NCI-H2029 (cell line): ENCODE measurements at places on chromosomes 1 and 21.
A peak's percentile ranks its signal among the peaks of the same experiment; 100 is the strongest.

DNA sequence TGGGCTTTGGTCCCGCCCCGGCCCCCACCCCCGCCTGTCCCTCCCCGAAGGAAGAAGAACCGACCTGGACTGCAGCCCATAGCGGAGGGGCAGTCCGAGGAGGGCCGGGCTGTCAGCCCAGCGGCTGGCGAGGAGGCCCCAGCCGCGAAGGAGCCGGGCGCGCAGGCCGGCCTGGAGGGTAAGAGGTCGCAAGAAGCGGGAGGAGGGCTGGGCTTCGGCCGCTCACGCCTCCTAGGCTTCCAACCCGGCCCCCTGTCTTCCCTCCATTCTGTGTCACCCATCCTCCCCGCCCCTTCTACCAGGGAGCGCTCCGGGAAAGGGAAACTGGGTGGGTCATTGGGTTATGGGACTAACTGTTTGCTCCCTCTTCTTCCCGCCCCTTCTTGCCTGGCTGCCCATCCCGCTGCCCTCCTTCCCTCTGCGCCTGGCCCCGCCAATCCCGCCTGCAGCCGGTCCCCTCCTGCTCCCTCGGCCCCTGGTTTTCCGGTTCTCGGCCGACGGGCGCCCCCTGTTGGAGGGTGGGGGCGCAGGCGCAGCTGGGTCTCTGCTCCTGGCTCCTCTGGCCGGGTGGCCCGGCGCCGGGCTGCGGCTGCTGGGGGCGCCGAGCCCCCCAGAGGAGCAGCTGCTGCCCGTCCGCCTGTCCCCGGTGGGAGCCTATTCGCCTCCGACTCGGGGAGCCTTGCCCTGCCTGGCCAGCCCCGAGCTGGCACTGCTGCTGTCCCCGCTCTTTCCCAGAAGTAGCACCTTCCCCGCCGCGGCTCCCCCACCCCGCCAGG, 2.4 kb downstream of the RUSC1 start:
- peak; percentile 80 for DNase-seq

GRCh38 chr1:9482816-9483572, 56.3 kb upstream of the SLC25A33 start:
- DNase-seq, result no peak

- DNase-seq, result no peak
Observed at GRCh38 chr1:88609051-88609450, 75.0 kb upstream of the PKN2 start.

- DNase-seq, result no peak
Observed at GRCh38 chr1:189205863-189206262, 1271.8 kb downstream of the BRINP3 start.

DNA sequence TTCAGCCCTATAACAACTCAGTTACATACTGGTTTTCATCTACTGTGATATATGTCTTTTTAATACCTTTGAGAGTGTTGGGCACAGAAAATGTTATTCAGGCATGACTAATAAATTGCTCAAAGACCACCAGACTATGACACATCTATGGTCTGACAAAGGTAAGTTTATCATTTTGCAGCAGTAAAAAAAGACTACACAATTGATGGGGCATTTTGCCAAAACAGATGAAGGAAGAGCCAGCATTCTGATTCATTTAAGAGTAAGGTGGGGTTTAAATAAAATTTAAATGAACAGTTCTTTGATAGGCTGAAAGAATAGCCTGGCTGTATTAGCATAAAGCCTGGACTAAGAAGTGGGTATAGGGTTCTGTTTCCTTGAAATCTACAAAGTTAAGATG, 8.8 kb upstream of the RNPC3 start:
- DNase-seq, result no peak

DNA sequence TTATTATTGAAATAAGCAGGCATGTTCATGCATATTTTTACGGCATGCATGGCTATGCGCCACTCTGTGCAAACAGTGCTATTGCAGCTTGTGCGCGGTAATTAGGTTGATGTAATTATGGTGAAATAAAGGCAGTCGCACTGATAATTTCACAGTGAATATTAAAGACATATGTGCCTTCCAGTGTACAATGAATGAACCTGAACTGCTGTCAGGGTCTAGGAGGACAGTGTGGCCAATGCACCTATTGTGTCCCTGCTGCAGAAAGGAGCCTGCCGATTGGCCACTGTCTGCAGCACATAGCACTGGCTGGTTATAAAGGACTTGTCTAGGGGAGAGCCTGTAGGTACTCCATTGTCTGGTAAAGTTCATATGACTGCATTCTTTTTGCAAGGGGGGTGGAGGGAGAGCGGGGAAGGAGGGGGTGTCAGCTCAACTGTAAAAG, 340.4 kb downstream of the USP25 start:
- DNase-seq, result no peak

DNA sequence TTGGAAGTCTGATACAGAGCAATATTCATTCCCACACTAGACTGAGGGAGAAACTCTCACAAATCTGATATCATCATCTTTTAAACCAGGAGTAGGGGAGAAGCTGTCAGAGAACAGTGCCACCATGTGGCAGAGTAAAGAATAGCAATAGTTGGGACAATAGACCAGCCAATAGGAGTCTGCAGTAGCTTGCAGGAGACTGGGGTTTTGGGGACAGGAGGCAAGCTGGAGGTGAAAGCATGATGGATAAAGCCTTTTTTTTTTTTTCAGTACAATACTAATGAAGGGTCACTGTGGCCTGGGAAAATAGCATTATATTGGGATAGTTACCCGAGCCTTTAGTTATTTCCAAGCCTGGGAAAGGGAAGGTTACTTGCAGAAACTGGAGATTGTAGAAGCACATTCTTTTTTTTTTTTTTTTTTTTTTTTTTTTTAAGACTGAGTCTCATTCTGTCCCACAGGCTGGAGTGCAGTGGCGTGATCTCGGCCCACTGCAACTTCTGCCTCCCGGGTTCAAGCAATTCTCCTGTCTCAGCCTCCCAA, 120.7 kb downstream of the S1PR1 start:
- peak; percentile 32 for DNase-seq

DNA sequence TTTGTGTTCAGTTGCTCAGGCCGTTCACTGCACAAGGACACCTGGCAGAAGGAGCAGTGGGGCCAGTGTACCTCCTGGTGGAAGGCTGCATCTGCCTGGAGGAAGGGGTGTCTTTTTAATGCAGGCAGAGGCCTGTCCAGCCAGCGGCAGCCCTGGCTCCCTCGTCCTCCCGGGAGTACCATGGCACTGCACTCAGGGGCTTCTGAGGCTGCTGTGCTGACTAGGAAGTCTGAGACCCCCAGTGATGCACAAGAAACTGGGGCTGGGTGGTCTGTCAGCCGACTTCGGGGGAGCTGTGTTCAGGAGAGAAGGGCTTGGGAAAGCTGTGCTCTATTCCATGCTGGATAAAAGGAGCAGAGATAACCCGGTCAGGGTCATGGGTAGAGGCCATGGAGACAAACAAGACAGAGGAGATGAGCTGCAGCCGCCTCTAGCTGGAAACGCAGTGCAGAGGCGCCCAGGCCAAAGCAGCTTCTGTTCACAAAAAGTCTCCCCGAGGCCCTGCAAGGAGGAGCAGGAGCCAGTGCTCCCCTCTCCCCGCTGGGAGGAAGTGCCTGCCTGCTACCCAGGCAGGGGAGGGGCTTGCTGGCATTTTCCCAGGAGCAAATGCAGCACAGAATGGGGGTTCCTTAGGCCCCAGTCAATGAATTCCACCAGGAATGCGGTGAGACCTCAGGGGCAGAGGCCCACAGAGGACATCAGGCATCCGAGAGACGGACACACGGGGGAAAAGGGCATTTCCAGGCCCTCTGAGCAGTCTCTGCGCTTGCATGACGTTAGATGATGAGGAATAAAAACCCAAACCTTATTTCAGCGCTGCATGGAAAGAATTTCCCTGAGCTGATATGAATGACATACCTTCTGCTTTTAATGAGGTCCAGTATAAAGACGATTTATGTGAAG, 17.2 kb upstream of the C2CD2 start:
- no peak for DNase-seq

GRCh38 chr1:181742426-181742825, 259.1 kb downstream of the CACNA1E start:
- DNase-seq, result no peak

- DNase-seq, result no peak
Observed at GRCh38 chr1:43925846-43926245, 7.8 kb upstream of the ARTN start.

DNA sequence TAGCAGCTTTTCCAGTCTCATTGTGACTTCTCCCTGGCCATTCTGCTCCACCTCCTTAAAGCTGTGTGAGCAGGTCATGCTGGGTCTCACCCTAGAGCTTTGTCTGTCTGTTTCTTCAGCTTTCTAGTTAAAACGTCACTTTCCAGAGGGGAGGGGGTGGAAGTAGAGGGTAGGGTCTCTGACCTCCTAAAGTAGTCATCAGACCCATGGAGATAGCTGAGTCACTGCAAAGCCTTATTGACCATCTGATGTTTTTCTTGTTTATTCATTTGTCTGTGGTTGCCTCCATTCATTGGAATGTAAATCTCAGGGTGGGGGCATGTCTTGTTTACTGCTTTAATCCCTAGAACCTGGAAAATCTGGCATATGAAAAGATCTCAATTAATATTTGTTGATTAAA, 52.7 kb downstream of the ELF3 start:
- DNase-seq, result no peak

- no peak for DNase-seq
Observed at GRCh38 chr1:201714542-201715329, 114.2 kb upstream of the IPO9 start.

DNA sequence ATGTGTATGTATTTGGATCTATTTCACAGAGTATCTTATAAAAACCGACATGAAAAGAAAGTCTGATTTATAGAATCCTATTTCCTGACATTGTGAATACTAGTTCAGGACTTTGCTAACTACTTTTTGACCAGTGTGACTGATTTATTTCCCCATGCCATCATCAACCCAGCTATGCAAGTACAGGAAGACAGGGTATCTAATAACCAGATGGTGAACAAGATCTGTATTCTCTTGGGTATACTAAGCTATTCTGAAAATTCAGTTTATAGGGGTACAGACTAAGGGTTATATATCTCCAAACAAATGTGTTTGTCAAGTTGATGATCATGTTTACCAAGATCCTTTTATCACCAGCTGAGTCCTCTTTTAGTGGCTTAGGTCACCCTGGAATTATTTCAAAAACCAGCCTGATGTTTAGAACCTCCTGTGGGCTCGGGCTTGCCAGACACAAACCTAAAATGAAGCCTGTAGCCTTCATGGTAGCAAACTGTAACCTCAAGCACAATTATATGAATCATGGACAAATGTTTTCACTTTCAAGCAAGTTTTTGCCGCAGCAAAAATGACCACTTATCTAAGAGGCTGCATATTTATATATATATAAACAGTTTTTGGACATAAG, 185.1 kb downstream of the FGGY start:
- no peak for DNase-seq

- no peak for DNase-seq
Observed at GRCh38 chr21:15679630-15680029, 50.2 kb upstream of the USP25 start.

DNA sequence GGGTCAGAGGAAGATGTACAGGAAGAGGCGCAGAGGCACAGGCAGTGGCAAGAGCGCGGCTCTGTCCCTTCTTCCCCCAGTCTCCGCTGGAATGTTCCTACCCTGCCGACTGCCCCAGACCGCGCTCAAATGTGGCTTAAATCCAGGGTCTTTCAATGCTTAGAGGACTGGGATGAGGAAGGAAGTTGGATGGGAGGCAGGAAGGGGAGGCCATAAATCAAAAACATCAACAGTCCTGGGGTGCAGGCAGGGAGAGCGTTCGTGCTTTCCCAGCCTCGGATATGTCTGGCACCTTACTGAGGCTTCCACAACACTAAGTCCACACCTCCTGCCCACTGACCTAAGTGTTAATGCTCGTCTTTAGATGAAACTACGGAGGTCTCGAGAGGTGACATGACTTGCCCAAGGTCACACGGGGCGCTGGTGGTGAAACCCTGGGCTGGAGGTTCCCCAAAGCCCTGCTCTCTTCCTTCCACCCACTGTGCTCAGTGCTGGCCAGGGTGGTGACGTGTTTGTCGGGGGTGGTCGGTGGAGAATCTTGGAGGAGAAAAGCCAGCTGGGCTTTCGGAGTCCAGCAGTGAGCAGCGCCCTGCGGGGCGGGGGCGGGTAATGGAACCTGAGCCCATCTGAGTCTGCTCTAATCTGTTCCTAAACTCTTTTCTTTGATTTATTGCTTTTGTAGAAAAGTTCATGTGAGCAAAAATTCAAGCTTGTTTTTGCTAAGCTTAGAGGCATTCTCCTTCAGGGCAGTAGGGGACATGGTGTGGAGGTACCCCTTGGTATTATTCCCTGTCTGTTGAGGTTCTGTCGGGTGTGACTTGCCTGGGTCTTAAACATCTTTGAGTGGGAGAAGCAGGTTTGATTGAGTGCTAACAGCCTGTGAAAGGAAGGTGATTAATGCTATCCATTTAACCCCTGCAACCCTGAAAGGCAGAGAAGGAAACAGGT, 708 bp downstream of the CDA start:
- DNase-seq, result no peak

DNA sequence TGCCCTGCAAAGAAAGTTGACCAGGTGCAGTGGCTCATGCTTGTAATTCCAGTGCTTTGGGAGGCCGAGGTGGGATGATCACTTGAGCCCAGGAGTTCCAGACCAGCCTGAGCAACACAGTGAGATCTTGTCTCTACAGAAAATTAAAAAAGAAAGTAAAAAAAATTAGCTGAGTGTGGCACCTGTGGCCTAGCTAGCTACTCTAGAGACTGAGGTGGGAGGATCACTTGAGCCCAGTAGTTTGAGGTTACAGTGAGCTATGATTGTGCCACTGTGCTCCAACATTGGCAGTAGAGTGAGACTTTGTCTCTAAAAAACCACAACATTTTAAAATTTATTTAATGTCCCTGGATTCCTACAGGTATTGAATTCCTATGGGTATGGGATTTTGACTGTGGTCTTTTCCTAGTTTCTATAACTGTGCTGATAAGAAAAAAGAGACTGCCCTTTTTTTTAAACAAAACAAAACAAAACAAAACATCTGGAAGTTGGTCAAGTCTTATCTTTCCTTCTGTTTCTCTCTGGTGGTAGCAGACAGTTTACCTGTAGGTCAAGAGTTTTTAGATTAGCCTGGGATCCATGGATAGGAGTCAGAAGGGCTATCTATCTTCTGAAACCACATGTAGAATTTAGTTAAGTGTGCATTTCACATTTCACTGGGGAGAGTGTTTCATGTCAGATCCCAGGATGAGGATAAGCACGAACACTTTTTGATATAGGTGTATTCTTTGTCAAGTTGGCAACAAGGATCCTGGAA, 18.8 kb downstream of the UCK2 start:
- DNase-seq, result no peak

DNA sequence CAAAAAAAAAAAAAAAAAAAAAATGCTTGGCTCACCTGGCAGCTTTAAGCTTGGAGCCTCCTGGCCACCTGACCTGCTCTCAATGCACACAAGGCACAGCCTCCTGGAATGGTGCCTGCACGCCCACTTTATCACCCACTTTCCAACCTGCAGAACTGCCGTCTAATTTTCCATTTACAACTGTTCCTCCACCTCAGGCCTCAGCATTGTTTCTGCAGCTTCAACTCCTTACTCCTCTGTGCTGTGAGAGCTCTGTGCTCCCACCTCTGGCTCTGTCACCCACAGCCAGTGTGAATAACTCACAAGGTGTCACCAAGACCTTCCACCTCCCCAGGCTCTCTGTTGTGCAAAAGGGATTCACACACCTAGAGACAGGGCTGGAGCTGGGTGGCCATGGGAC, 38.7 kb upstream of the GPR157 start:
- DNase-seq, result no peak
